ENCODE measurements at places on chromosomes 3 and 15.

DNA sequence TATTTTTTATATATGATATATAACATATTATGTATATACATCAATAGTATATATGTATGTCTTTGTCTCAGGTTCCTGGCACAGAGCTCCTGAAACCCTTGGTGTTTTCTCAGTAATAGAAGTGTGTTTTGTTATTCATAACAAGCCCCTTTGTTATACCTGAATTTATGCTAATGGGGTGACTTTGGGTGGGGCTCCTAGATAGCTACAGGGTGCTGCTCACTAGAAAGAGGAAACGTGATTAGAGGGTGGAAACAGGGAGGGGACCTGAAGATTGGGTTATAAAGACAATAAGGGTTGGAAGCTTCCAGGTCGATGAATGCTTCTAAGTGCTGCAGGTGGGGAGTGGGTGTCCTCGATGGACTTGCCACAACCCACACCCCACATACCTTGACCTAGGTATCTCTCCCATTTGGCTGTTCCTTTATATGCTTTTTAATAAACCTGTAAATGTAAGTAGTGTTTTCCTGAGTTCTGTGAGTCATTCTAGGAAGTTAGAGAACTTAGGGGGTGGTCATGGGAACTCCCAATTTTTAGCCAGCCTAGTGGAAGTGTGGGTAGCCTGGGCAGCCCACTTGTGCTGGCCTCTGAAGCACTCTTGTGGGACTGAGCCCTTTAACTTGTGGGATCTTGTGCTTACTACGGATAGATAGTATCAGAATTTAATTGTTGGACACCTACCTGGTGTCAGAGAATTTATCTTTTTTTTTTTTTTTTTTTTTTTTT is 36.9 kb upstream of the C15orf39 start:
- DNase-seq, result no peak

GRCh38 chr3:54936561-54936960 is 8.7 kb upstream of the LRTM1 start:
- no peak for DNase-seq

GRCh38 chr15:70200511-70201424 is 103.1 kb upstream of the TLE3 start:
- peak; percentile 49 for DNase-seq

DNA sequence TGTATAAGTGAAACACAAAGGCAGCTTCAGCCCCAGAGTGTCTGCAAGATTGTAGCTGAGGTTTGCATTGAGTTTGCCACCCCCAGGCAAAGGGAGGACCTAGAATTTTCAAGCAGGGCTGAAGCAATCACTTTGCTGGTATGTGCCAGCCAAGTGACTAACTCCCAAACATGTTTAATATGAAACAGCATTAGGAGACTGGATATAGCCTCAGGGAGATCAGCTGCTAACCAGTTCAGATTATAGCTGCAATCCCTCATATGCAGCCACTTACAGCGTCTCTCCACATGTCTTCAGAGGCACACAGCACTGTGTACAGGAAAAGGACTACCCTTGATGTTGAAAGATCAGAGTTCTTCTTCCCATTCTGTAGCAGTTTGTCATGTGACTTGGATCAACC is 38.4 kb upstream of the PPP2R3A start:
- peak; percentile 82 for DNase-seq

DNA sequence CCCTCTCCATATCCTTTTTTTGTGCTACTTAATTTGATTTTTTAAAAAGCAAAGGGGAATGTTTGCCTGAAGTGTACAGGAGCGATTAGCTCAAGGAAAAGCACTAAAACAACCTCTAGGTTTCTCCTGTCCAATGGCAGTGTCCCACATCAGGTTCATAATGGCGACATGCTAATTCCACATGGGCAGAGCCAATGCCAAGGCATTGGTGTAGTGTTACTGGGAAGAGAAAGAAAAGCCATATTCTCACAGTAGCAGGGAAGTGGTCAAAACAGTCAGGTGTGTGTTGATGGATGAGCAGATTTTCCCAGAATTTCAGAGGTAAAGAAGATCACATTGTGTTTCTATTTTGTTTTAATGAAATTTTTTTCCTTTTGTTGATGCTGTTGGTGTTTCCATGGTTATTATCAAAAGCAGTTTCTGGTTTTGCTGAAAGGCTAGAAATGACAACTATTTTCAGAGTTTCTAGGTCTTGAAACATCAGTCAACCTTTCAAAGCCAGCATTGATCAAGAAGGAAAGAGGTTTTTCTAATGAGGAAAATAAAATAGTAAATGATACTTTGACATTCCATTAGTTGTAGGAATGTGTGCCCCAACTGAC is 65.2 kb downstream of the FNDC3B start:
- DNase-seq, result no peak

GRCh38 chr3:105352976-105353375 is 13.7 kb upstream of the ALCAM start:
- no peak for DNase-seq

DNA sequence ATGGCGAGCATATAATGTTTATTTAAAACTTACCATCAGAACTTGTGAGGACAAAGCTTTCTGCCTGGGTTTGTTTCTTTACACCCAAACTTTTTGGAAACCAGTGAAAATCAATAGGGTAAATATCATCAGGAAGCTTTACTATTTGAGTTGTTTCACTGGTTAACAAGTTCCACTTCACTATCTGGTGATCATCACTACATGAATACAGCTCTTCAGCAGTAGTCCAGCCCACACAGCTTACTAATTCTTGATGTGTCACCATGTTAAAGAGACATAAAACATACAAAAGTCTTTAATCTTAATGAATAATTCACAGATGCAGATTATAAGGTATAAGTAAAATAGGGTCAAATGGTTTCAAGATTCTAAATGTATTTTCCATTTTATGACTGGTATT is 17.6 kb downstream of the IFT80 start:
- no peak for DNase-seq

DNA sequence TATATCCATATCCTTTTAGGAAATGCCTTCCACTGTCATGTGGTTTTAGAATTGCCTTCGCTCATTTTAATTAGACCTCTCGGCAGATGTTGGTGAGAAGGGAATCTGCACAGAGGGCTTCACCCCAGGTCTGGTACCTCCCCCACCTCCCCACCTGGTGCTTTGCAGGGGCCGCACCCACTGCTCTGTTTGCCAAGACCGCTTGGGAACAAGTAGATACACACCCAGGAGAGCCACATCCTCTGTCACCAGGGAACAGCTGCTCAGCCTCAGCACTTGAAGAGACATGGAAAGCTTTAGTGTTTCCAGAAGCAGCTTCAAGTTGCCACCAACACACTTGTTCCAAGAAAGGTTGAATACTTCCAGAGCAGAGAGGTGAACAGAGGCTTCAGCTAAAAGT is 21.8 kb downstream of the LRRC31 start:
- no peak for DNase-seq

DNA sequence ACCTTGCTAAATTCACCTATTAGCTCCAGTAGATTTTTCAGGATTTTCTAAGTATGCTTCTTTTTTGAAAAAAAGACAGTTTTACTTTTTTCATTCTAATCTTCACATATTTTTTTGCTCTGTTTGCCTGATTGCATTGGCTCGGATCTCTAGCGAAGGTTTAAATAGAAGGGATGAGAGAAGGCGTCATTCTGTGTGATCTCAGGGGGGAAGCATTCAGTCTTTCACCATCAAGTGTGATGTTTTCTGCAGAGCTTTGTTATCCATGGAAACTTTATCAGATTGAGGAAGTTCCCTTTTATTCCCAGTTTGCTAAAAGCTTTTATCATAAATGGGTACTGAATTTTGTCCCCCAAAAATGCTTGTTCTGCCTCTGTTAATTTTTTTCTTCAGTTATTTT is 120.3 kb downstream of the LRRK1 start:
- peak; percentile 22 for DNase-seq

GRCh38 chr3:49914906-49915305 is 11.2 kb upstream of the MST1R start:
- no peak for DNase-seq

DNA sequence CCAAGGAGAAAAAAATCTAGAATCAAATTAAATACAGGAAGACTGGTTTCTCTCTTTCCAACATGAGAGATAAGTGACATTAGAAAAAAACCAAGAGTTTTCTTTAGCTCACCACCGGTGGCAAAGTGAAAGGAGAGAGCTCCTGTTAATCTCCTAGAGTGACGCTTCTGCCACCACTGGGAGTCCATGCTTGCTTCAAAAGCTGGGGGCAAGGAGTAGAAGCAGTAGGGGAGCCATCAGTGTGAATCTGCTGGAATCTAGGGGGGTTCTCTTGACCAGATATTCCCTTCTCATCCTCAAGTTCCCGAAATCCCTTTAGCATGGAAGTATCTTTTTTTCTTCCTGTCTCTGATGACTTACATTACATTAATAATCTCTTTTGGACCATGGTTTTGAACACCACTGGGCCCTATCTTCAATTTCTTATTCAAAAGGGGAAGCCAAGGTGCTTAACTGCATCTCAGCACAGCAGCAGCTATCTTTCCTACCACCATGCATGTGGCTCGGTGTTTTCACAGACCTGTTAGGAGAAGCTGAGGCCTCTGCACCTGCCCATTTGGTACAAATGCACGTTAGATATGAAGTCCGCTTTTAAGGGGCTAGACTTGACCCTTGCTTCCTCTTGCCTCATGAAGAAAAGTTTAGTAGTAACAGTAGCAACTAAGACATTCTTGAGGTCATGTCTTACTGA is 6.6 kb upstream of the ICE2 start:
- DNase-seq, result no peak

DNA sequence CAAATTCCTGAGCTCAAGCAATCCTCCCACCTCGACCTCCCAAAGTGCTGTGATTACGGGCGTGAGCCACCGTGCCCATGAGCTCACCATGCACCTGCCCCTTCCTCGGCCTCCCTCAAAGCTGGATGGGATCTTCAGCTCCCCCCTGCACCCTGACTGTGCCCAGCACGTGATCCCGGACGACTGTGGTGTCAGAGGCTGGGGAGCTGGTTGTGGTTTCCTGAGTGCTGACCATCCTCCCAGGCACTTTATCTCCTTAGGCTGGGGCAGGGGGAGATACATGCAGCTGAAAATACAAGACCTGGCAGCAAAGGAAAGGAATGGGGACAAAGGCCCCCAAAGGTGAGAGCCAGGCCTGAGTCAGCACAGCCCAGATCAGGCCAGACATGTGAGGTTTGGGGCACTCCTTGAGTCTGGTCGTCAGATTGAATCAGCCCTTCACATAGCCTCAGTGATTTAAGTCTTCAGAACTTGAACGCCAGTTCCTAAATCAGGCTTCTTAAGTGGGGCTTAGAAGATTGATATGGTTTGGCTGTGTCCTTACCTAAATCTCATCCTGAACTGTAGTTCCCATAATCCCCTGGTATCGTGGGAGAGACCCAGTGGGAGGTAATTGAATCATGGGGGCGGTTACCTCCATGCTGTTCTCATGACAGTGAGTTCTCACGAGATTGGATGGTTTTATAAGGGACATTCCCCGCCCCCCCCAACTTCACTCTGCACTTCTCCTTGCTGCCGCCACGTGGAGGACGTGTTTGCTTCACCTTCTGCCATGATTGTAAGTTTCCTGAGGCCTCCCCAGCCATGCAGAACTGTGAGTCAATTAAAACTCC is 35.8 kb downstream of the PRKCD start:
- peak; percentile 49 for DNase-seq

DNA sequence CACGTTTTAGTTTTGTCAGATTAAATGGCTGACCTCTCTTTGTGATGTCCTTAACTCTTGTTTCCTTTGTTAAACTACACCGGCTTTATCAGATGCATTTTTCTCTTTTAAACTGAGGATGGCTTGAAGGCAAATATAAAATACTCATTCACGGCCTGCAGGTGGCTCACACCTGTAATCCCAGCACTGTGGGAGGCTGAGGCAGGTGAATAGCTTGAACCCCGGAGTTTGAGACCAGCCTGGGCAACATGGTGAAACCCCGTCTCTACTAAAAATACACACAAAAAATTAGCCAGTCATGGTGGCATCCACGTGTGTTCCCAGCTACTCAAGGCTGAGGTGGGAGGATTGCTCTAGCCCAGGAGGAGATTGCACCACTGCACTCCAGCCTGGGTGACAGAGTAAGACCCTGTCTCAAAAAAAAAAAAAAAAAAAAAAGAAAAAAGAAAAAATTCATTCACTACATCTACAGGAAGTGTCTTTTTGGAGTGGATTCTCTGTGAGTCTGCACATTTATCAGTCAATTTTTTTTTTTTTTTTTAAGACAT is 34.7 kb upstream of the SACM1L start:
- no peak for DNase-seq

- peak; percentile 98 for DNase-seq
Observed at GRCh38 chr3:143135150-143135549, 15.6 kb downstream of the CHST2 start.

DNA sequence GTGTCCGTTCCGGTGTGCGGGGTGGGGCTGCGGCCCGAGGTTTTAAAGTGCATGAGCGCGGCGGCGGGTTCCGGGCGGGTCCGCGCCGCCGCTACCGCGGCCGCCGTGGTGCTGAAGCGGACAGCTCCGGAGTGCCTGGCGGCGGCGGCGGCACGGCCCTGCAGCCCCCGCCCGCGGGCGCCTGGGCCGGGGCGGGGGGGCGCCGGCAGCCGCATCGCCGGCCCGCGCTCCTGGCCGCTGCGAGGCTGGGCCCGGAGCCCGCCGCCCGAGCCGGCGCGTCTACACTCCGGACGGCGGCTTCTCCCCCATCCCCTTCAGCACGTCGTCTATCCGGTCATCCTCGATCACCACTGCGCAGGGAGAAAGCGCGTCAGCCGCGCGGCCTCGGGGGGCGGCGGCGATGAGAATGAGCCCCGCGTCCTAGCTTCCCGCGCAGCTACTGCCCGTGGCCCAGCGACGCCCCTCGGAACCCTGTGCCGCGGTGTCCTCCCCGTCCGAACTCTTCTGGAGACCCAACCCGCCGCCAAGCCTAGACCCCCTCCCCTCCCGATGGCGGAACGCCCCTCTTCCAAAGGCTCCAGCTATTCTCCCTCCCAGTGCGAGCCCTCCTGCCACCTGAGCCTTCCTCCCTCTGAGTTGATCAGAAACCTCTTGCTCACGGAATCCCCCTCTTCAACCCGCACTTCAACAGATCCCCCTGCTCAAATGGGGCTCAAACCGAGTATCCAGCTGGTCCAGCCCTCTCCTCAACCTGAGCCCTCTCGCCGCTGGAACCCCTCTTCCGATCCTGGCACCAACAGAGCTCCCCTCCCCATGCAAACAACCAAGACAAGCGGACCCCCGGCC is 1.3 kb downstream of the CAMK2N2 start:
- DNase-seq, result no peak

- no peak for DNase-seq
Observed at GRCh38 chr3:137294139-137294538, 336.4 kb downstream of the IL20RB start.

DNA sequence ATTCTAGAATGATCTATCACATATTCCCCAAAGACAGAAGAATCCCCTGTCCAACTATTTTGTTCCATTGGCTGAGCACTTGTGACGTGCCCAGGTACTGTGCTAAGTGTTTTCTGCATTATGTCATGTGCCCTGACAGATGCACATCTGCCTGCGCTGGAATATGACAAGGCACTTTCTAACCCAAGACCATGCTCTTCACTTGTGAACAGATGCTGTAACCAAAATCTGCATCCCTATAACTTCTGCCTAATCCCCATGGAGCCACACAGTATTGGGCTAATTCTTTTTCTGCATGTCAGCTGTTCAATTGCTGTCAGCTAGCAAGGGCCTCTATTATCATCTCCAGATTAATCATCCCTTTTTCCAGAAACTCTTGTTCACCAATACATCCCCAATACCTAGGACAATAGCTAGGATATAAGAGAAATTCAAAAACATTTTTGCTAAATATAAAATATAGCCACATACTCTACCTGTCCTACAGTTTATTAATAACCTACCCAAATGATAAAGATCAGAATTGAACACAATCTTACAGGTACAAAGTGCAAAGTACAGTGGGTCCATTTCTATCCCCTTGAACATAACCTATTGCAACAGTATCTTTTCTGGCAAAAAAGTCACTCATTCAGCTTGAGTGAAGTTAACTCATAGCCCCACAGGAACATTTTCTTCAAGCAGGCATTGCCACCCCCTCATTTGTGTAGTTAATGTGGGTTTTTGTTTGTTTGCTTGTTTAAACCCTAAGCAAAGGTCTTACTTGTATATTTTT is 109.4 kb upstream of the LRRN1 start:
- no peak for DNase-seq

Data from AG10803 (cell line).